ENCODE measurements at places on chromosomes 3 and 15.

GRCh38 chr3:55523471-55523870 is 36.4 kb upstream of the WNT5A start:
- no peak for DNase-seq

- DNase-seq = no peak
Measured at GRCh38 chr3:10940106-10940505, 52.4 kb upstream of the SLC6A1 start.

DNA sequence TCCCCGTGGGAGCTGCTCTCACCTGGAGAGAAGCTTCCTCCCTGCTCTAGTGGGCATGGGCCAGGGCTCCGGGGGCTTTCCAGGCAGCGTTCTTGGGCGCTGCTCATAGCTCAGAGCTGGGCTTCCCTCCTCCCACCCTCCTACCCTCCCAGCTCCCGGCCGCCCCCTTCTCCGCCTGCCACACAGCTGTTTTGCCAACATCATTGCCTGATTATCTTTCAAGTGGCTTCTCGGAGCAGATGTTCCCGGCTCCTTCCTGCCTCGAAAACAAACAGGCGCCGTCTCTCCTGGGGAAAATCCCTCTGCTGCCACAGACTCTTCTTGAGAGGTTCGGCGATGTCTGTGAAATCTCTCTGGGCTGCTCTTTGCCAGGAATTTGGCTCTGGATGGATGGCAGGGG is 195.6 kb downstream of the RPLP1 start:
- DNase-seq = no peak

GRCh38 chr3:29649815-29650547 is 369.1 kb downstream of the RBMS3 start:
- DNase-seq = no peak

- DNase-seq = no peak
Measured at GRCh38 chr3:156963096-156963495, 136.9 kb downstream of the LEKR1 start.

GRCh38 chr3:123637131-123637530 is 52.3 kb upstream of the HACD2 start:
- DNase-seq = no peak

GRCh38 chr3:4359805-4360502 is 56.8 kb downstream of the SETMAR start:
- DNase-seq = no peak

- DNase-seq = no peak
Measured at GRCh38 chr15:98321896-98322295, 326.4 kb upstream of the IGF1R start.

DNA sequence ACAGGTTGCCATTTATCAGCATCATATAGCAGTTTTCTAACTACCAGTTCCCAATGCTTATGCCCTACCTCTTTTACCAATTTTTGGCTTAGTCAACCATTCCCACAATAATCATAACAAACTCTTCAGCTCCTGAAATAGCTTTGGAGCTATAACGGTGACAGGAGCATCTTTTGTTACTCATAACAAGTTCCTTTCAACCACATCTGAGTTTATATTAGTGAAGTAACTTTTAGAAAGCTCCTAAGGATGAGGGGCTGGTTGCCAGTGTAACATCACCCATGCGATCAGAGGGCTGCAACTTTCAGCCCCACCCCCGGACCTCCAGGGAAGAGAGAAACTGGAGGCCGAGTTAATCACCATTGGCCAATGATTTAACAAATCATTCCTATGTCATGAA is 495.3 kb upstream of the RASGRP1 start:
- no peak for DNase-seq

DNA sequence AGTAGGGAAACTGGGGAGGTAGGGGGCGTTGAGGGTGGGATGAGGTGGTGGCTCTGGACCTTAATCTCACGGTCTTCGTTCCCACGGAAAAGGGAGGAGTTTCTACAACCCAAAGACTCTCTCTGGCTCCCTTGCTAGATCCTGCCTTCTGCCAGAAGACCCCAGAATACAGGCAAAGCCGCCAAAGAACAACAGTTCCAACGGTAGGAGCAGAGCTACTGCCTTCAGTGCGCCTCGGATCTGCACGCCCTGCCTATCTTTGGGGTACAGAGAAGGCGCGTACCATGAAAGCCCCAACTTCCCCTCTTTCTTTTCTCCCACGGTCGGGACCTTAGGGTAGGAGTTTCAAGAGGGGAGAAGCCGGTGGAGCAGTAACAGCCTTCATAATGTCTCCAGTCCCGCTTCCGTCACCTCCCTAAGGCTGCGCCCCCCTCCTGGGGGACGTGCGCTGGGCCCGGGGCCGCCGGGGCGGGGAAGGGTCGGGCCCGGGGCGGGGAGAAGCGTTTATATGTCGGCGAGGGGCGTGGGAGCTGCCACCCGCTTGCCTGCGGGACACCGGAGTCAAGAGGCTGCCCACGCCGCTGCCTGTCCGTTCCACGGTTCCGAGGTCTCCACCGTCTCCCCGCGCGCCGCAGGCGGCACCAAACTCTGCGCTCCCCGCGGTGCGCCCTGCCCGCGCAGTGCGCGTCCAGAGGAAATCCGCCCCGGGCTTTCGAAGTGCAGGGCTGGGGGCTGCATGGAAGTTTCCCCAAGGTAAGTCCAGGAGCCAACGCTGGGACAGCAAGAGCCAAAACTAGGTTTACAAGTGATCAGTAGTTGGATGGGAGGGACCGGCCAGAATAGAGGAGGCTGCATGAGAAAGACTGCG is at the start of gene COL6A6:
Gene COL6A6 (plus strand): TSS at position 533 of the 868 bp plus-strand sequence. CDS start 43,188 bp downstream, outside the sequence.
- no peak for DNase-seq

DNA sequence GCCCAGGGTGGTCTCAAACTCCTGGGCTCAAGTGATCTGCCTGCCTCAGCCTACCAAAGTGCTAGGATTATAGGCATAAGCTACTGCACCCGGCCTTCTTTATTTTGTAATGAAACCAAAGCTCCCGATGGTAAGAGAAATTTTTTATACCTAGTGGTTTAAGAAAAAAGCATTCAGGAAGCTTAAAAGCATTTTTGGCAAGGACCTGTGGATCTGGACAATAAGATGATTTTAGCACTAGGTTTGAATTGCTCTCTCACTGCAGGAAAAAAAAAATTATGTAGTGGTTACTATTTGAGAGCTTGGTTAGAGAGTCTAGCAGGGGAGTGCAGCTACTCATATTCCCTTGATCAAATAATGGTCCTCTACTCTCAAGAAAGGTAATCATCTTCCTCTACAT is 64.9 kb upstream of the PIK3R4 start:
- no peak for DNase-seq

DNA sequence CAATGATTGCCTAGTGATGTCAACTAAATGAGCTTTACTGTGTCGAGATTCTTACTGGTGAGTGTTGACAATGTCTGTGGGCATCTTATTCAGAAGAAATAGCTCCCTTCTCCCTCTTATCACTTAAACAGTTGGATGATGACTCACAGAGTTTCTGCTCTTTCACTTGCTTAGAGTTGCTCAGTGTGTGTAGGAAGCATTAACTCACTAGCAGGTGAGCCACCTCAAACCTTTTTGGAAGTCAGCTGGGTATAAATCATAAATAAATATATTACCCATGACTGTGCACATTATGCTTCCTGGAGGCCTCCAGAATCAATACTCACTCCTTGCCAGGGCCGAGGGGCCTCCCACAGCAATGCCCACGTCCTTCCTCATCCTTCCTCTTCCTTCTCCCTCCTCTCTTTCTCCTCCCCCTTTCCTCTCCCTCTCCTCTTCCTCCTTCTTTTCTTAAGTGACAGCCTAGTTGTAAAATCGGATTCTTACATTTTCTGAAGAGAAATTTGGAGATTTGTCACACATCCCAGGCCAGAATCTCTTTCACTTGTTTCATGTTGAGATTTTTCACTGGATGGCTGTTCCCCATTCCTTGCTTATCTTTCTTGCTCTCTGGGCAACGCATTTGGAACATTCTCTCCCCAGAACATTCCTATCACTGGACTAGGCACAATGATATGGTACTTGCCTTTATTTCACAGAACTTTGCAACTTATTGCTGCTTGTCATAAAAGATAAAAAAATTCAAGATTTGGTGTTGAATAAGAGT is 17.5 kb downstream of the SHC4 start:
- no peak for DNase-seq
